Heart right ventricle (tissue), 16 donors: ENCODE measurements at places on chromosomes 1 and 21.

DNA sequence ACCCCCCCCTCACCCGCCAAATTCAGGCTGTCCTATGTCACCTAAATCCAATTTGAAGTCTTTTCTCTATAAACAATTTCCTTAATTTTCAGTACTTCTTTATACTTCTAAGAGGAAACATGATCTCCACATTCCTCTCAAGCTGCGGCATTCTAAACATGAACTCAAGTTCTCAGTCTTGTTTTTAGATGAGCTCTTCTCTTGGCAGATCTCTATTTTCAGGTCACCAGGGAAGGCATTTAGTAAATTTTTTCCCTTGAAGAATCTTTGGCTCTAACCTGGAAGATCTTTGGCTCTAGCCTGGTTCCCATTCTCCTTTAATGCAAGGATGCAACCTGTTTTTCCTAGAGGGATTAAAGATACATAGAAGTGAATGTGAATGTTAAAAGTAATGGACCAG lies 193.4 kb downstream of the ATG4C start:
- no peak overlapping the region for H3K27ac ChIP-seq
- no peaks in the 10 kb centered on the region for H3K27me3 ChIP-seq
- no peak for DNase-seq
- H3K4me1 ChIP-seq = no peaks in the 10 kb centered on the region
- H3K4me3 ChIP-seq = no peak overlapping the region

DNA sequence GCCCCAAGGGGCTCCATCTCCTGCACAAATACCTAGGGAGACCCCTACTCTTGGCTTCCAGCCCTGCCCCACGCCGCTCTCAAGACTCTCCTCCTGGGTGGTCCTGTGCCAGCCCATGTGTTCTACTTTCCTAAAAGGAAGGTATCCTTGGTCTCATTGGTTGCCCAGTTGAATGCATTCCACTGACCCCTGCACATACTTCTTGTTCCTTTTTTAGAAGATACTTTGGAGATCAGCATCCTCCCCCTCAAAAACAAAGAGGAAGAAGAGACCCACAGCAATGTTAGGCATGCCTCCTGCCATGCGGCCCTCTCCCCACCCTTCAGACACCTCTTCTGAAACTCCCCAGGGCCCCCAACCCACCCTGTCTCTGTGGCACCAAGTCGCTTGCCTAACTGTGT lies 4.1 kb downstream of the SLAMF9 start:
- H3K36me3 ChIP-seq = no peaks in the 10 kb centered on the region
- H3K4me1 ChIP-seq = peaks cover 16% of the 10 kb centered on the region
- H3K27ac ChIP-seq = no peak overlapping the region

DNA sequence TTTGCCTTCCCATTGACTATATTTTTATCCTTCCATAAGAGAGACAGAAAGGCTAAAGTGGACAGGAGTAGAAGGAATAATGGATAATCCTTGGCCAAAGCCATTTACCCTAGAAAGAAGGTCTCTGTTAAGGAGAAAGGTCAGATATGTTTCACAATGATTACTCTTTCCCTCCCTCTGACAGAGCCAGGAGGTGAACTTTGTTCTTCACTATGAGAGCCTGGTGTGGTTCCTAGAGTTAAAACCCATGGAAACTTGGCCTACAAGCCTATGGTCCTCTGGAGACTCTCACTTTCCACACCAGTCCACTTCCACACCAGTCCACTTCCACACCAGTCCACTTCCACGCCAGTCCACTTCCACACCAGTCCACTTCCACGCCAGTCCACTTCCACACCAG lies 479.9 kb upstream of the ZP4 start:
- no peak overlapping the region for H3K27ac ChIP-seq
- DNase-seq = no peak
- H3K27me3 ChIP-seq = no peaks in the 10 kb centered on the region
- H3K36me3 ChIP-seq = no peaks in the 10 kb centered on the region
- no peak overlapping the region for H3K4me3 ChIP-seq

GRCh38 chr1:155226188-155226909 lies 17.9 kb downstream of the MTX1 start:
- no peaks in the 10 kb centered on the region for H3K27me3 ChIP-seq
- H3K27ac ChIP-seq = peak overlapping the region; percentile 70
- H3K4me3 ChIP-seq = peak overlapping the region; percentile 69
- H3K36me3 ChIP-seq = no peaks in the 10 kb centered on the region
- peaks cover 15% of the 10 kb centered on the region for H3K4me1 ChIP-seq
